ENCODE measurements at places on chromosomes 1 and 21.
A peak's percentile ranks its signal among the peaks of the same experiment; 100 is the strongest.

GRCh38 chr1:206921772-206922265, at the start of gene FCMR:
Gene FCMR (minus strand): TSS chr1:206921941. CDS start chr1:206921854, 87 bp downstream.
- DNase-seq = no peak

GRCh38 chr1:83854456-83854855, 144.5 kb downstream of the TTLL7 start:
- DNase-seq = no peak

GRCh38 chr1:6117064-6117463, 63.1 kb downstream of the CHD5 start:
- no peak for DNase-seq

DNA sequence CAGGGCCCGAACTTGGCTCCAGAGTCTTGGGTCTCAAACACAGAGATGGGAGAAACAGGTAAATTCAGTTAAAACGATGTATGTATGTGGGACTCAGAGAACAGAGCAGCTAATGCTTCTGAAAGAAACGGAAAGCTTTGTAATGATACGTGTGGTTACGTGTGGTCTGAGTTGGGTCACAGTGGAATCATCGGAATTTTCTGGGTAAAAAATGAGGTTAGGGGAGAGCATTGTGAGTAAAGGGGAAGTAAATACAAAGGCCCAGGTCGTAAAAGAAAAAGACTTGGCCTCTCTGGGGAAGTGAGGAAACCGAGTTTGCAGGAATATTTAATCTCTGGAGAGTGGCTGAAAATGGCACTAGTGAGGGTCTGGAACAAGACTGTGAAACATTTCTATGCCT, 8.3 kb downstream of the NHLH2 start:
- no peak for DNase-seq

GRCh38 chr1:208499026-208499425, 254.8 kb upstream of the PLXNA2 start:
- no peak for DNase-seq

- no peak for DNase-seq
Measured at GRCh38 chr1:162757476-162757875, 33.0 kb upstream of the HSD17B7 start.

- no peak for DNase-seq
Measured at GRCh38 chr1:234608911-234609690, 877 bp downstream of the IRF2BP2 start.

DNA sequence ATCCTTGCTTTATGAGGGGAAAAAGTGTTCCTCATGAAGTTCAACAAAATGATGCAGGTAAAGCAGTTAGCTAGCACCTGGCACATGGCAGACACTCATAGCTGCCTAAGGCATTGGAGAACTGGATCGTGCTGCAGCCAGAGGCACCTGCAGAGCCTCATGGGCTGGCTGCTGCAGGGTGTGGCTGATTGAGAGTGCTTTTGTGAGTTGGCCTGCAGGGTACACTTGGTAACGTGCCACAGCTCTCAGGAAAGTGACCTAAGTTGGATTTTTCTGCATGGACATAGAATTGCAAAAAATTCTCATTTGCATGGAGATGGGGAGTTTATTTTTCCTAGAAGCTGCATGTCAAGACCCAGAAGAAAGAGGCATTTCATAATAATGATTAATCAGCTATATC, 31.6 kb upstream of the IL20 start:
- DNase-seq = no peak

- peak; percentile 91 for DNase-seq
Measured at GRCh38 chr1:203328714-203329122, 22.2 kb downstream of the FMOD start.

- DNase-seq = no peak
Measured at GRCh38 chr1:160127865-160128523, 12.4 kb downstream of the ATP1A2 start.

- no peak for DNase-seq
Measured at GRCh38 chr1:225814381-225814780, 4.5 kb downstream of the EPHX1 start.

DNA sequence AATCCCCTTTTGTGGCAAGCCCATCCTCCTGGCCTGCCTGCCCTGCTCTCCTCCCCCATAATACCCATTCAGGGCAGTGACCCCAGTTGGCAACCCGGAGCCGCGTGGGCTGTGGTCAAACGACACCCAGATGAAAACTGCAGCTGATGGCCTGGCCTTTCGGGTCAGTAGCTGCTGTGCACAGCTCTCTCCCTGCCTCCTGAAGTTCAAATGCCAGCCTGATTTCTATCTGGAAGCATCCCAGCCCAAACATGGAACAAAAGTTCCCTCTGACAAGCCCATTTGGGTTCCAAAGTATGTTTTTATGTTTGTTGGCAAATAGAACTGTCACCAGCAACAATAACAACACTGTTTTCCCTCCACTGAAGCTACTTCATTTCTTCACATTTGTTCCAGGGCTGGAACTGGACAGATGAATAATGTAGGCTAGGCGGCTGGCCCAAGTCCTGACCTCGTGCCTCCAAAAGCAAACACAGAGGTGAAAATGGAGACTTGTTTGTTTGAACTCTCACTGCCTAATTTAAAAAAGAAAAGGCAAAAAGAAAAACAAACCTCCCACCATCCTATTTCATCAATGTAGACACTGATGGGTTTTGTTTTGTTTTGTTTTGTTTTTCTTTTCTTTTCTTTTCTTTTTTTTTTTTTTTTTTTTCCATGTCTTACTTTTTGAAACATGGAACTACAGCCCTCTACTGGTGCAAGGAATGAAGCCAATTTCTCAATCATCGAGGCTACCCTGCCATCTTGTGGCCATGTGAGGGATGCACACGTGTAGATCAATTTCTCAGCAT, 179.0 kb downstream of the ADSS2 start:
- peak; percentile 16 for DNase-seq
